ENCODE measurements at places on chromosomes 13 and 19. TPM values are rescaled to one million over a fixed set of nuclear protein-coding genes. Genes with fewer than 3 reads are reported as not detected.

DNA sequence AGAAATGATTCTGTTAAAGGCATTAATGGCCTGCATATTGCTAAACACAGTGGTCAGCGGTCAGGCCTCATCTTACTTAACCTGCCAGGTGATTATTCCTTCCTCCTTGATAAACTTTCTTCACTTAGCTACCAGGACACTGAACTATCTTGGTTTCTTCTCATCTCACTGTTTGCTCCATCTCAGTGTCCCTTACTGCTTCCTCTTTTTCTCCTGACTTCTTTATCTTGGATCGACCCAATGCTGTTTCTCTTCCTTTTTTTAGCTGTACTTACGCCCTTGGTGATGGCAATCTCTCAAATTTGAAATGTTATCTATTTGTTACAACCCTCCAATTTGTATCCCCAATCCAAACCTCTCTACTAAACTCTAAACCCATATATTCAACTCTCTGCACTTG lies 7.8 kb upstream of the CLC start:
- peaks cover 5% of the 10 kb centered on the region for H3K4me1 ChIP-seq
- no peak for DNase-seq
- peaks cover 32% of the 10 kb centered on the region for H3K27me3 ChIP-seq
- H3K36me3 ChIP-seq = no peaks in the 10 kb centered on the region
- H3K27ac ChIP-seq = no peak overlapping the region
- no peak overlapping the region for H3K4me3 ChIP-seq

GRCh38 chr13:23561261-23561660 lies 9.0 kb upstream of the TNFRSF19 start:
- no peak overlapping the region for H3K4me3 ChIP-seq
- H3K36me3 ChIP-seq = no peaks in the 10 kb centered on the region
- no peak overlapping the region for H3K27ac ChIP-seq
- DNase-seq = no peak
- H3K4me1 ChIP-seq = peaks cover 6% of the 10 kb centered on the region
- H3K27me3 ChIP-seq = peaks cover 10% of the 10 kb centered on the region

- DNase-seq = no peak
- peaks cover 12% of the 10 kb centered on the region for H3K27me3 ChIP-seq
- H3K36me3 ChIP-seq = no peaks in the 10 kb centered on the region
- no peak overlapping the region for H3K27ac ChIP-seq
These were observed 11.3 kb downstream of the FPR1 start for GRCh38 chr19:51740356-51740755.

- no peaks in the 10 kb centered on the region for H3K36me3 ChIP-seq
- H3K27ac ChIP-seq = no peak overlapping the region
- H3K27me3 ChIP-seq = no peaks in the 10 kb centered on the region
- H3K4me1 ChIP-seq = peaks cover 10% of the 10 kb centered on the region
- H3K4me3 ChIP-seq = no peak overlapping the region
These were observed 278.0 kb downstream of the KLF5 start for GRCh38 chr13:73336773-73337172.

- peaks cover 7% of the 10 kb centered on the region for H3K36me3 ChIP-seq
- no peak overlapping the region for H3K27ac ChIP-seq
- no peak for DNase-seq
- no peaks in the 10 kb centered on the region for H3K27me3 ChIP-seq
- peaks cover 5% of the 10 kb centered on the region for H3K4me1 ChIP-seq
These were observed 212.8 kb upstream of the KLF12 start for GRCh38 chr13:74346960-74347359.

- no peak overlapping the region for H3K4me3 ChIP-seq
- H3K27ac ChIP-seq = no peak overlapping the region
- H3K4me1 ChIP-seq = no peaks in the 10 kb centered on the region
- no peaks in the 10 kb centered on the region for H3K36me3 ChIP-seq
- H3K27me3 ChIP-seq = peaks cover 5% of the 10 kb centered on the region
These were observed 67.7 kb upstream of the LSM14A start for GRCh38 chr19:34104557-34104956.

GRCh38 chr13:79935121-79935520 lies 405.8 kb downstream of the SPRY2 start:
- H3K36me3 ChIP-seq = no peaks in the 10 kb centered on the region
- DNase-seq = no peak
- no peak overlapping the region for H3K27ac ChIP-seq
- H3K4me3 ChIP-seq = no peak overlapping the region
- no peaks in the 10 kb centered on the region for H3K4me1 ChIP-seq

DNA sequence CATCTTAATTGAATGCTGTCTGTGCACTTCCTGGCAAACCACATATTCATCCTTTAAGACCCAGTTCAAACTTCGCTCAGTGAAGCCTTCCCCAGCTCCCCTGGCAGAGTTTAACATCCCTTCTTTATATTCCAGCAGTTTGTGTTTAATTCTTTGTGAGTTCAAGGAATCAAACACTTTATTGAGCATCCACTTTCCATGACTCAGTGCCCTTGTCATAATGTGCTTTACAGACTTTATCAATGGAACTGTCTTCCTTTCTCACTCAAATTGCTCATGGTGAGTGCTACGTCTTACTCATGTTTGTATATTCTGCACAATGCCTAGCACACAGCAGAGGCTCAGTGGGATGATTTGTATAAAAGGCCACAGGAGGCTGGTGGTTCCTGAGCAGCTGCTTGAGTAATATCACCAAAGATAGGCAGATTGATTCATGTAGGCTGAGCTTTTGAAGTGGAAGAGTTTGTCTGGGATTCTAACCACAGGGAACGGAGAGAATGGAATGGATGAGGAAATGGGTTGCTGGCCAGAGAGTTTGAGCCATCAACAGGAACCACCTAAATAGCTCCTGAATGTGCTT lies 44.2 kb downstream of the SERTM1 start:
- no peak for DNase-seq
- H3K4me3 ChIP-seq = no peak overlapping the region
- H3K27me3 ChIP-seq = peaks cover 26% of the 10 kb centered on the region
- no peak overlapping the region for H3K27ac ChIP-seq
- H3K4me1 ChIP-seq = no peaks in the 10 kb centered on the region
- no peaks in the 10 kb centered on the region for H3K36me3 ChIP-seq

DNA sequence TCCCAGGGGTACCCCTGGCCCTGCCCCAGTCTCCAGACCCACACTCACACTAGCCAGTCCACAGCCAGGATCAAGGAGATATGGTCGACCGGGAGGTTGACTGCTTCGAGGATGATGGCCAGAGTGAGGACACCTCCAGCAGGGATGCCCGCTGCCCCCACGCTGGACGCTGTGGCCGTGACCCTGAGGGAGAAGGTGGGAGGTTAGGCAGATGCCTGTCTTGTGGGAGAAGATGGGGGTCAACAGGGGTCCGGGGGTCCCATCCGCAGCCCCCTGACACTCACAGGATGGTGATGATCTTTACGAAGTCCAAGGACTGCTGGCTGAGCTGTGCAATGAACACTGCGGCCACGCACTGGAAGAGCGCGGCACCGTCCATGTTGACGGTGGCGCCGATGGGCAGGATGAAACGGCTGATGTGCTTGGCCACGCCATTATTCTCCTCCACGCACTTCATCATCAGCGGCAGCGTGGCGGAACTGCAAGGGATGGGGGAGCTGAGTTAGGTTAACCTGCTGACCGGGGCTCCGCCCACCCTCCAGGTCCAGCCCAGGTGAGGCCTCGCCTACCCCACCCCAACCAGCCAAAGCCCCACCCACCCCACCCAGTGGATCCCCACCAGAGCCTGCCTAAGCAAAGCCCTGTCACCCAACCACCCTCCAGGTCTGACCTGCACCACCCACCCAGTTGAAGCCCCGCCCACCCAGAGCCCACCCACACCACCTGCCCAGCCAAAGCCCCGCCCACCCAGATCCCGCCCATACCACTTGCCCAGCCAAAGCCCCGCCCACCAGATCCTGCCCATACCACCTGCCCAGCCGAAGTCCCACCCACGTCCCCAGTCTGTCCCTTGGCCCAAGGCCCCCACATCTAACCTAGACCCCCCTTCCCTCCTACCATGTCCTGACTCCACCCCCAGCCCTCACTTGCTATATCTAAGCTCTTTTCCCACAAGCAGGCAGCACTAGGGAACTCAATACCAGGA lies 11.2 kb downstream of the SLC1A5 start:
- H3K27ac ChIP-seq = no peak overlapping the region
- H3K36me3 ChIP-seq = peaks cover 64% of the 10 kb centered on the region
- H3K4me3 ChIP-seq = no peak overlapping the region
- no peaks in the 10 kb centered on the region for H3K27me3 ChIP-seq
- peaks cover 4% of the 10 kb centered on the region for H3K4me1 ChIP-seq

GRCh38 chr19:30092721-30093569 lies 150.9 kb downstream of the URI1 start:
- H3K36me3 ChIP-seq = no peaks in the 10 kb centered on the region
- no peaks in the 10 kb centered on the region for H3K27me3 ChIP-seq
- H3K4me3 ChIP-seq = no peak overlapping the region

DNA sequence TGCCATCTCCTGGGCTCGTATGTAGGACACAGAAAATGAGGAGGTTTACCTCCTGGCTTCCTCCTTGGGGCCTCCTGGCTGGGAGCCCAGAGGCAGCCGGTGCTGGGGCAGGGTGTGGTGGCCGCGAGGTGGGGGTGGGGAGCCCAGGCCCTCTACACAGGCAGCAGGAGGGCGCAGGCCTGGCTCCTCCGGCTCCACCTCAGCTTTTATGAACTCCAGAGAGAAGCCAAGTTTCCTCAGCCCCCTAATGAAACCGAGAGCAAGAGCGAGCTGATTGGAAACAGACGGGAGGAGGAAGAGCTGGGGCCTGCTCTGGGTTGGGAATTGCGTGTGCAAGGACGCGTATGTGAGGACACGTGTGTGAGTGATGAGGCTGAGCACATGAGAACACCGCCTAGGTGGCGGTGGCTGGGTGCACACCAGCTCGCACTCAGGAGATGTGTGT lies 23.1 kb downstream of the LYL1 start:
- H3K4me1 ChIP-seq = no peaks in the 10 kb centered on the region
- no peak overlapping the region for H3K27ac ChIP-seq
- H3K4me3 ChIP-seq = no peak overlapping the region
- no peak for DNase-seq

DNA sequence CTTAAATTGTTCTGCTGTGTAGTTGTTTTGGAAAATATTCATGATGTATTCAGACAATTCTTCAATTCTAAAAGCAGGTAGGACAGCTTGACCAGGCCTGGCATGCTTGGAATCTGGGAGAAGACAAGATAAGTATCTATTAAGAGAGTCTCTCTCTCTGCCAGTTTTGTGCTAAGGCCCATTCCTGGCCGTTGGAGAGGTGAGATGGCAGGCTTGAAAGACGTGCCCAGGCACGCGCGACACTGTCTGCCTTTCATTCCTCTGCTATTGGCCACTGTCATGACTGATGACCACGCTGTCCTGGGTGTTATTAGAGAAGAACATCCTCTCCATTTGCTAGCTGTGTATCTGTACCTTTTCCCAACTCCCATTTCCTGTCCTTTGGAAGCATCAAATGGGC lies 90.3 kb downstream of the LHFPL6 start:
- H3K4me3 ChIP-seq = no peak overlapping the region
- DNase-seq = no peak
- no peaks in the 10 kb centered on the region for H3K36me3 ChIP-seq
- peaks cover 6% of the 10 kb centered on the region for H3K27me3 ChIP-seq

- DNase-seq = no peak
- no peak overlapping the region for H3K27ac ChIP-seq
- H3K4me3 ChIP-seq = no peak overlapping the region
- H3K27me3 ChIP-seq = peaks cover 2% of the 10 kb centered on the region
- H3K36me3 ChIP-seq = no peaks in the 10 kb centered on the region
These were observed 138.2 kb downstream of the DCLK1 start for GRCh38 chr13:35992964-35993363.

DNA sequence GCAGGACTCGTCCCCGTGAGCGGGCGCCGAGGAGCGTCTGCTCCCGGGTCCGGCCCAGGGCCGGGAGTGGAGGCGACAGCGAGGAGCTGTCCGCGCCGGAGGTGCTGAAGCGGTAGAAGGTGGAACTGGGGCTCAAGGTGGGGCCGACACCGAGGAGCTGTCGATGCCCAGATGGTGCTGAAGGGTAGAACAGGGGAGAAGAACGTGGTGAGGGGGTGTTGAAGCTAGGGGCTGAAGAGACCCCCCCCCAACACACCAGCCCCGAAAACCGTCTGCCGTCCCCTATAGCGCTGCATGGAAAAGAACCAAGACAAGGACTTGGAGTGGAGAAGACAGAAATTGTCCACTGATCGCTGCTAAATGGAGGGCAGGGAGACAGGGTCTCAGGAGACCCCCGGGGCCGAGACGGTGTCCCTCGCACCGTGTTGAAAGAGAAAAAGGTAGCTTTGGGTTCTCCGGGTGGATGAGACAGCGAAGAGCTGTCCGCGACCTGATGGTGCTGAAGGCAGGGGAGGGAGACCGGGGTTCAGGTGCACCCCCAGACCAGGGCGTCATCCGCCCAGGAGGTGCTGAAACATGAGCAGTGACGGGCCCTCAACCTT lies 7.1 kb upstream of the PDE4C start:
- no peak overlapping the region for H3K27ac ChIP-seq
- H3K4me1 ChIP-seq = peaks cover 4% of the 10 kb centered on the region
- H3K4me3 ChIP-seq = no peak overlapping the region
- no peaks in the 10 kb centered on the region for H3K36me3 ChIP-seq
- DNase-seq = peak; percentile 77

DNA sequence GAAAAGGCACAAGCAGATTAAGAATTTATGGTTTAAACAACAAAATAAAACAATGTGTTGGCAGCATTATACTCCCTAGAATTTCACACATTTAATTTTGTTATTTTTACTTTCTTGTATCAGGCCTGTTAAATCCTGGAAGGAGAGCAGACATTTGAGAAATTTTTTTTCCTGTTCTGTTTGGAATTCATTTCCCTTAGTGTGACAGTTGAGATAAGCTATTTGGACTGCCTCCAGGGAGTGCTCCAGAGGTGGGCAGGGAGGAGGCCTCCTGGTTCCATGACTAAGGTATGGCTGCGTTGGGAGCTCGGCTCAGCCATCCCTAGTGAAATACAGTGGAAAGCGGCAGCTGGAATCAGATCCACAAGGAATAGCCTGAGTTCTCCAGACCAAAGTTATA lies 185.7 kb downstream of the KCNRG start:
- H3K27me3 ChIP-seq = peaks cover 13% of the 10 kb centered on the region
- DNase-seq = no peak
- no peak overlapping the region for H3K4me3 ChIP-seq
- H3K36me3 ChIP-seq = no peaks in the 10 kb centered on the region
- H3K4me1 ChIP-seq = no peaks in the 10 kb centered on the region
- no peak overlapping the region for H3K27ac ChIP-seq

GRCh38 chr13:31611214-31611613 lies 128.1 kb upstream of the RXFP2 start:
- H3K36me3 ChIP-seq = no peaks in the 10 kb centered on the region
- DNase-seq = no peak
- H3K27ac ChIP-seq = no peak overlapping the region
- H3K27me3 ChIP-seq = no peaks in the 10 kb centered on the region

- peaks cover 5% of the 10 kb centered on the region for H3K27me3 ChIP-seq
- DNase-seq = no peak
- no peaks in the 10 kb centered on the region for H3K36me3 ChIP-seq
- no peak overlapping the region for H3K27ac ChIP-seq
These were observed 38.0 kb upstream of the FREM2 start for GRCh38 chr13:38648912-38649311.

ZNF709 gene
- total RNA-seq = 1.7 TPM

STAP2 gene
- total RNA-seq = 11.0 TPM

CEACAM3 gene
- total RNA-seq = not detected

PRODH2 gene
- total RNA-seq = not detected

USHBP1 gene
- not detected for total RNA-seq

EFNA2 gene
- not detected for total RNA-seq

SIGLEC12 gene
- 1.2 TPM for total RNA-seq
